ENCODE measurements at places on chromosomes 2 and 18.

- DNase-seq: no peak
Observed at GRCh38 chr18:3790703-3791102, 340.7 kb downstream of the TGIF1 start.

GRCh38 chr2:10331702-10332401 is 29.1 kb downstream of the HPCAL1 start:
- DNase-seq: no peak

DNA sequence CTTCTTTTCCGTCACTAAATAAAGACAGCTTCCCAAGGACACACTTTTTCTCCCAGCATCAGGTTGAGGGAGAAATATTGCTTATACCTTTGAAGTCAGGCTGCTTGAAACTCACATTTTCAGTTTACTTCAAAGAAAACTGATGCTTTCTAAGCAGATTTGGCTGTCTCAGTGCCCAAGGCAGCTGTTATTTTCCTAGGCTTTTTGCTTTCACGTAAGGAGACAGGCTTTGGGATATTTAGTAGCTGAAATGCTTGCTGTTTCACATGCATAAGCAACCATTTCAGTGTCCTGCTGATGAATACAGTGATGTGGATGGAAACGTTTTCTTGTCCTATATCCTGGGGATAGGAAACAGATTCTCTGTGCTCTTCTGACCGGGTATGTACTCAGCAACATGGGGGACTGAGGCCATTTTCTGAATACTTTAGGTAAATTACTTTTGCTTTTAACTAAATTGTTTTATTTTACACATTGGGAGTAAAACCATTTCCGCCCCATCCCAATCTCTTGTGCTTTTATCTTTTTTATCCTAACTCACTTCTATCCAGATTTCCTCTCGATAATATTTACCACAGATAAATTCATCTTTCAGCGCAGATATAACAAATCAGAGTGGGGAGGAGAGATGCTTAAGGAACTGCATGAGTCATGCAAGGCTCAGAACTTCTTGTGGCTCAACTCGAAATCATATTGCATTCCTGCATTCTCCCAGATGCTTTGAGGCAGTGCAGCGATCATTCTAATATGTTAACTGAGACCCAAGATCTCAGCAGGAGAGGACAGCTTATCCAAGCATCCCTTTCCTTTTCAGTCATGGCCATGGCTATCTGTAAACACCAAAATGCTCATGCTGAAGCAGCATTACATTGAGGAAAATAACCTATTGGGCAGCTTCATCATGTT is 22.2 kb downstream of the GALR1 start:
- no peak for DNase-seq

- no peak for DNase-seq
Observed at GRCh38 chr2:1405967-1406366, 7.3 kb upstream of the TPO start.

Data from thoracic aorta (tissue), 2 donors.